ENCODE measurements at places on chromosomes 6 and 20.
A peak's percentile ranks its signal among the peaks of the same experiment; 100 is the strongest.

GRCh38 chr6:146422789-146423375 lies 120.8 kb upstream of the RAB32 start:
- no peak for DNase-seq

DNA sequence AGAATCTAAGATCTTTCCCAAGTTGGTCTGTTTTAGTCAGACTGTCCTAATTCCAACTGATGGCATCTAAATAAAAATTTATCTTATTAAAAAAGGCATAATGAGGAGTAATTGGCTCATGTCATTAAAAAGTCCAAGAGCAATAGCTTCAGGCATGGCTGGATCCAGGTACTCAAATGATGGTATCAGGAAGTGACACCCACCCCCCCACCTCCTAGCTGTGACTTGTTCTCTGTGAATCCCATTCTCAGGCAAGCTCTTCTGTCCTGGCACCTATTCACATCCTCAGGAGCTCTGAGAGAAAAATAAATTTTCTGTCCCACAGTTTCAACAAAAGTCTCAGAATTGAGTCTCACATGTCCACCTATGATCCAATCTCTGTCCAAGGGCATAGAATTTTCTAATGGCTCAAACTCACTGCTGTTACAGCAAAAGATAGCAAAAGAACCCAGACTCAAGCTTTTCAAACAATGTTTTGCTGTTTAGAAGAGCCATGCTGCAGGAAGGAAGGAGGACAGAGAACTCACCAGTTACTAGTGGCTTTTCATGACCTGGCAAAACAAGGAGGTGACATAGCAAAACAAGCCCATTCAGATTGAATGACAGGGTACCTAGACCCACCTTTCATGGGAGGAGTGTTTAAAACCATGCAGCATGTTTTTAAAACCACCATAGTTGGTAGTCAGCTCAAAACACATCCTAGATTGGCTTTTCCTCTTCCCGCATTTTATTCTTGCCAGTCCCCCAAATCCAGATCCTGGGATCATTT lies 496.1 kb downstream of the PREX1 start:
- no peak for DNase-seq

DNA sequence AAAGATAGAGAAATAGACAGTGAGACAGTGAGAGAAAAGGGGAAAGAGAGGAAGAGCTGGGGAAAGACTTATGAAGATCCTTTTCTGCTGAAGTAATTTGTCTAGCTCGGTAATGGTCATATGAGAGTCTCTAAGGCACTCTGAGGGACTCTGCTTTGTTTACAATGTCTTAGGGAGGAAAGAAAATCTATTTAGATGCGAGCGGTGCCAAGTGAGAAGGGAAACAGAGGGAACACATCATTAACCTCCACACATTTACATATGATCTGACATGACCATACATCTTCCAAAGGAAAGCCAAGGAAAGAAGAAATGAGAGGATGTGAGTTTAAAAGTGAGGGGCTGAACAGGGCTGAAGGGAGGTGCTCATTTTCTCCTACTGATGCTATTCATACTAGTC lies 862.3 kb upstream of the CITED2 start:
- DNase-seq = no peak

- DNase-seq = no peak
Measured at GRCh38 chr6:33954453-33954852, 150.7 kb upstream of the MLN start.

DNA sequence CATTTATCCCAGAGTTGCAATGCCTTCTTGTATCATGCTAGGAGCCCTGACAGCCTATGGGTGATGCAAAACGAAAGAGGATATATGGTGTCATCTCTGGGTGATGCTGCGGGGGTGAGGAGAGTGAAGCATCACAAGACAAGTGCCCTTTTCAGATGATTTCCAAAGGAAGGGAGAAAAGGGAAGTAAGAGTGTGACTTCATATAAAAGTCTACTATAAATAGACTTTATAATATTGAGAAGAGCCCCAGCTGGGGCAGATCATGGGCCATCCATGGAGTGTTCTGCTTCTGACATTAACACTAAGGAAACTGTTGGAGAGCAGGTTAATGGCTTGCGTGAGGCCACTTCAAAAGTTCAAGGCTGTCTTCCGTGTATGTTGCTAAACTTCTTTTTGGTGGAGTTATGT lies 4.4 kb downstream of the CD83 start:
- no peak for DNase-seq

GRCh38 chr6:15826814-15827318 lies 164.0 kb upstream of the DTNBP1 start:
- no peak for DNase-seq

GRCh38 chr6:6251555-6252280 lies 68.7 kb downstream of the F13A1 start:
- DNase-seq = no peak

- DNase-seq = peak; percentile 92
Measured at GRCh38 chr6:130602151-130602770, 224.9 kb upstream of the SMLR1 start.

DNA sequence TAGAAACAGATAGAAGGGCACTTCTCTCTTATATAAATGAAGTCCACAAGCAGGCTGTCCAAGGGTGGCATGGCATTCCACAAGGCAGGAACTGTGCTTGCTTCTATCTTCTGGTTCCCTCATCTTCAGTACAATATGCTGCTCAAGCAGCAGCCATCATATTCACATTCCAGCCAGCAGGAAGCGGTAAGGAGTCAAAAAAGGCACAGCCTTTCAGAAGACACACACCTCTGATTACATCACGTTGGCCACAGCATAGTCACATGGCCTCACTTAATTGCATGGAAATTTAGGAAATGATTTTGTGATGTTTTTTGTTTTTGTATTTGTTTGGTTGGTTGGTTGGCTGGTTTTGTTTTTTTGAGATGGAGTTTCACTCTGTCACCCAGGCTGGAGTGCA lies 19.0 kb downstream of the REM1 start:
- DNase-seq = peak; percentile 62

DNA sequence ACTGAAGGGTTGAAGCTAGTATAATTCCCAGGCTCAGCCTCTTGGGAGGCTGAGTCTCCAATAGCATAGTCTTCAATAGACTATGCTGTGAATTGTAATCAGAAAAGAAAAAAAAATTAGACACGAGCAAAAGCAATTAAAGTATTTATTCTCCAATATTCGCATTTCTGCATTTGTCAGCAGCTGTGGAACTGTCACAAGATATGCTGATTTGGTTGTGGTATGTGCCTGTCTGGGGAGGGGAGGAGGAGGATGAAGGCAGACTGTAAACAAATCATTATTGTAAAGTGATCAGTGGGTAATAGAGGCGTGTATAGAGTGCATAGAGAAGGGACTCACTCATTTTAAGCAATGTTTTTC lies 10.1 kb upstream of the BICRAL start:
- no peak for DNase-seq

- DNase-seq = no peak
Measured at GRCh38 chr6:73955800-73956199, 259.8 kb downstream of the CD109 start.

GRCh38 chr20:13392391-13392790 lies 171.3 kb downstream of the ISM1 start:
- no peak for DNase-seq

DNA sequence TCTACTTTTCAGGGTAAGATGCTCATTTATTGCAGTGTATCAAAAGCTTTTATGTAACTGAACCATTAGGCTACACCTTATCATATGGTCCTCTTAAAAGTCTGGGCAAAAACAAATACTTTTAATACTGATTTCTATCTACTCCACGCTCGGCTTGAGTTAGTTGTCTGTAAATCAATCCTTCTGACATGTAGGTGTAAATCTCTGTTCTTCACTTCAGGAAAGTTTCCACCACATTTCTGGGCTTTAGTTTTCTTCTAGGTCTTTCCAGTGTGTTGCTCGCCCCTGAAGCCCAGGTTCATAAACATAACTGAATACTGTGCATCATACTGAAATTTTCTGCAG lies 89.2 kb upstream of the RNF217 start:
- no peak for DNase-seq

DNA sequence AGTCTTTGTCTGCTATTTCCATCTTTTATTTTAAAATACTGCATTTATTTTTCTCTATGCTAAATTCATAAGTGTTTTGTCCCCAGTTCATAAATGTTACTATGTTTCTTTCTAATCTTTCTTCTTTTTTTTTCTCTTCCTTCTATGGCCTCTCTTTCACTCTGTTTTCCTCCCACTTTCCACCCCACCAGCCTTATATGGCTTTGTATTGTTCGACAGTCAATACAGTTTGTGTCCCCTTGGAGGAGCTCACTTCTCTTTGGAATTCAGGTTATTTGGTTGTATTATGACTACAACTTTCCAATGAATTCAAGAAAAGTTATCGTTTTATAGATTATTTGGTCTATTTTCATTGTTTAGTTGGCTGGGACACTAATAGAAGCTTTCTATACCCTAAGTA lies 393.5 kb downstream of the NKAIN2 start:
- DNase-seq = no peak

- peak; percentile 52 for DNase-seq
Measured at GRCh38 chr6:130708338-130708737, 118.9 kb upstream of the SMLR1 start.

DNA sequence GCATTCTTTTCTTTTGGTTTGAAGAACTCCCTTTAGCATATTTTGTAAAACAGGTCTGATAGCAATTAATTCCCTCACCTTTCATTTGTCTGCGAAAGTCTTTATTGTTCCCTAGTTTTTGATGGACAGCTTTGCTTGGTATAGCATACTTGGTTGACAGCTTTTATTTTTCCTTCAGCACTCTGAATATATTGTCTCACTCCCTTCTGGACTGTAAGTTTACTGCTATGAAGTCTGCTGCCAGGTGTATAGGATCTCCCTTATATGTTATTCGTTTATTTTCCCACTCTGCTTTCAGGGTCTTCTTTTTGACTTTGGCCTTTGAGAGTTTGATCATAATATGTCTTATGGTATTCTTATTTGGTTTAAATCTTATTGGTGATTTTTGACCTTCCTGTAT lies 47.7 kb upstream of the SNAP91 start:
- no peak for DNase-seq

- DNase-seq = no peak
Measured at GRCh38 chr6:157769776-157770426, 53.1 kb upstream of the SNX9 start.
